ENCODE measurements at places on chromosomes 12 and 14.

DNA sequence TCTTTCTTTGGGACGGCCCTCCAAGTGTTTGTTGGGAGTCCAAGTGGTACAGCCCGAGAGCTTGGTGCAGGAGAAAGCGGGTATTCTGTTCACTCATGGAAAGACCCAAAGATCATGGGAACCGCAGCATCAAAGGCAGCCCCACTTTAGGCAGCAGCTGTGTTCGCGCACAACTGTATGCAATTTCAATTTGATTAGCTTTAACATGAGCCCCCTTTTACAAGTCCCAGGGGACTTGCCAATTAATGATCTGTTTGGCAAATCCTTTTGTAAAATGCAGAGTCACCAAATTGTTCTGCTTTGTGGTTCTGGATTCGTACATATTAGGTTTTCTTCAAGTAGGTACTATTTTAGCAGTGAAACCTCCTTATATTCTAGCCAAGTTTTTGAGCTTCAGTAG lies 217.7 kb downstream of the AACS start:
- no peak for DNase-seq

DNA sequence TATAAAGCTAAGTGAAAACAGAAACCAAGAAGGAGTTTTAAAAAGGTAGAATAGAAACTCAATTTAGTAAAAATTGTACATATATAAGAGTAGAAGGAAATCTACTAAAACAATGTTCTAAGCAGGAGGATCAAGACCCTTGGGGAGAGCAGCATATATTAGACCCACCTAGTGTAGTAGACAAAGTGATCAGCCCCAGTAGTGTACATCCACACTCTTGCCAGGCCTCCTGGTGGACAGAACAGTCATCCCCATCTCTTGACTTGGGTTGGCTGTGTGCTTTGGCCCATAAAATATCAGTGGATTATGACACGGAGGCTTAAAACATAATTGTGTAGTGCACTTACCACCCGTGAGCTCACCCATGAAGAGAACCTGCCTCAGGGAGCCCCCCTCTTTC lies 10.9 kb upstream of the OTUB2 start:
- DNase-seq, result no peak

GRCh38 chr14:104885973-104886689 lies 21.1 kb downstream of the CEP170B start:
- DNase-seq, result no peak

DNA sequence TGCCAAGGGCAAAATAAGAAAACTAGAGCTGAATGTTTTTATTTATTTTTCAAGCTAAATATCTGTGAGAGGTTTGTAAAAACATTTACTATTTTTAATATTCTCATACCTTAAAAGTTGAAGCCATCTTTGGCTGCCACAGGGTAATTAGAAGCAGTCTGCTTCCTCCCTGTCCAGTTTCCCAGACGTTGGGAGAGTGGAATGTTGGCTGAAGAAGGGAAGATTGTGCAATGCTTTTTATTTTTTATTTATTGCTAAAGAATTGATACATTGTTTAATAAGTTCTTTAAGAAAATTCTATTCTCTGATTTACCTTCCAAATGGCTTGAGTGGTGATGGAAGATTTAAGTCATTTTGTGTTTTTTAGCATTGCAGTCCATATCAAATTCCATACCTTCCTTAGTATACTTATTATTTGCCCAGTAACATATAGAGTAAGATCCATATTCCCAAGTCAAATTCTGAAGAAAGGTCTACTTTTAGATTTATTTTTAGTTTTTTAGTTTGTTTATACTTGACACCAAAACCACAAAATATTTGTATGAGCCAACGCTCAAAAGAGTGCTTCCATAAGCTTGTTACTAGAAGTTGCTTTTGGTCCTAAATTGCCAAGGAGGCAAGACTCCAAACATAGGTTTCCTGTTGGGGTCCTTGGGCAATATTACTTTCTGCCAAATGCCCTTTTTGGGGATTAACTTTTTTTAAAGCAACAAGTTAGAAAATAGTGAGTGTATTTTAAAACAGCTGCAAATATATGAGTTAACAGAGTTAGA lies 124.0 kb upstream of the CPM start:
- DNase-seq, result no peak

DNA sequence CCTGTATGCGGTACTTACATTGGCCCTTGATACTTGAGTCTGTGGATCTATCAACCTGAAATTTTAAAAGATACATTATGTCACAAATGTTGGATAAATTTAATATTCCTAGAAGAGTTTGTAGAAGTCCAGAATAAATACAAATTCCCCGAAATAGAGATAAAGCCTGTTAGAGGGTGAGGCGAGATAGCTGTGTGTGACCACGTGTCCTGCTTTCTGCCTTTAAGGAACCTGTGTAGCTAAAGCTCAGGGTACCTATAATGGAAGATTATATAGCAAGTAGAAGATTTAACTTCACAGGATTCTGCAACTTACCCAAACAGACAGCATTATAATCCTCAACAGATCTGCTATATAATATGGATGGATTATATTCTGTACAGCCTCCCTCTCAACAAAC lies 58.8 kb downstream of the APPL2 start:
- DNase-seq, result no peak

- DNase-seq, result no peak
These were observed 268.9 kb downstream of the SUDS3 start for GRCh38 chr12:118645219-118645618.

GRCh38 chr14:73254247-73255004 lies 17.1 kb downstream of the PAPLN start:
- DNase-seq, result no peak

DNA sequence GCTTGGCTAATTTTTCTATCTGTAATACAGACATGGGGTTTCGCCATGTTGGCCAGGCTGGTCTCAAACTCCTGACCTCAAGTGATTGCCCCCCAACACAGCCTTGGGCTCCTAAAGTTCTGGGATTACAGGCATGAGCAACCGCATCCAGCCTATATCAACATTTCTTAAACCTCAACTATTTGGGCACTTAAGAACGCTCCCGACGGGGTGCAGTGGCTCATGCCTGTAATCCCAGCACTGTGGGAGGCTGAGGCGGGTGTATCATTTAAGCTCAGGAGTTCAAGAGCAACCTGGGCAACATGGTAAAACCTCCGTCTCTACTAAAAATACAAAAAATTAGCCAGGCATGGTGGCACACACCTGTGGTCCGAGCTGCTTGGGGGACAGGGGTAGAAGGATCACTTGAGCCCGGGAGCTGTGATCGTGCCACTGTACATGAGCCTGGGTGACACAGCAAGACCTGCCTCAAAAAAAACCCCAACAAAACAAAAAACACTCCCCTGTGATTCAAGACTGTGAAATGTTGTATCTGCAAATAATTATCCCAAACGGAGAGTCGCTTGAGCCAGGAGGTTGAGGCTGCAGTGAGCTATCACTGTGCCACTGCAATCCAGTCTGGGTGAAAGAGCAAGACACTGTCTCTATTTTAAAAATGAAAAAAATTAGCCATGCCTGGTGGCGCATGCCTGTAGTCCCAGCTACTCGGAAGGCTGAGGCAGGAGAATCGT lies 21.5 kb downstream of the PPTC7 start:
- DNase-seq, result no peak

GRCh38 chr14:73888971-73889370 lies 2.3 kb downstream of the ZNF410 start:
- no peak for DNase-seq

- DNase-seq, result no peak
These were observed 1.4 kb downstream of the SNRPF start for GRCh38 chr12:95859947-95860850.

DNA sequence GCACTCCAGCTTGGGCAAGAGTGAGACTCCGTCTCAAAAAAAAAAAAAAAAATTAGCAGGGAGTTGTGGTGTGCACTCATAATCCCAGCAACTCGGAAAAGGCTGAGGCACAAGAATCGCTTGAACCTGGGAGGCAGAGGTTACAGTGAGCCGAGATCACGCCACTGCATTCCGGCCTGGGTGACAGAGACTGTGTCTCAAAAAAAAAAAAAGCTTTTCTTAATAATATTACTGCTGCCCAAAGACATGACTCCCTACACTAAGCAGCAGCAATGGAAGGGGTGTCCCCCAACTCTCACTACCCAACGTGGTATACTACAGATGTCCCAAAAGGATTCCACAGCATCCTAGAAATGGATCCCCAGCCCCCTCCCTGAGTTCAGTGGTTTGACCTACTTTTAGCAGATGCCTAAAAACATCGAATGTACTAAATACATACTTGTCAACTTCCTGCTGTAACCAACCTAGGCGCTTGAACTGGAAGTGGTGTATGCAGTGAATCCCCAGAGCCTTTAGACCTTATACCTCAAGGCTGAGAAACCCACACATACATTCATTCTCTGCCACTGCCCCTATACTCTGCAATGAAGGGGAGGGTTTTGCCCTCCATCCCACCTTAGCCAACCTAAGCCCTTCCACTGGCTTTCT lies 8.5 kb upstream of the FKBP11 start:
- no peak for DNase-seq

DNA sequence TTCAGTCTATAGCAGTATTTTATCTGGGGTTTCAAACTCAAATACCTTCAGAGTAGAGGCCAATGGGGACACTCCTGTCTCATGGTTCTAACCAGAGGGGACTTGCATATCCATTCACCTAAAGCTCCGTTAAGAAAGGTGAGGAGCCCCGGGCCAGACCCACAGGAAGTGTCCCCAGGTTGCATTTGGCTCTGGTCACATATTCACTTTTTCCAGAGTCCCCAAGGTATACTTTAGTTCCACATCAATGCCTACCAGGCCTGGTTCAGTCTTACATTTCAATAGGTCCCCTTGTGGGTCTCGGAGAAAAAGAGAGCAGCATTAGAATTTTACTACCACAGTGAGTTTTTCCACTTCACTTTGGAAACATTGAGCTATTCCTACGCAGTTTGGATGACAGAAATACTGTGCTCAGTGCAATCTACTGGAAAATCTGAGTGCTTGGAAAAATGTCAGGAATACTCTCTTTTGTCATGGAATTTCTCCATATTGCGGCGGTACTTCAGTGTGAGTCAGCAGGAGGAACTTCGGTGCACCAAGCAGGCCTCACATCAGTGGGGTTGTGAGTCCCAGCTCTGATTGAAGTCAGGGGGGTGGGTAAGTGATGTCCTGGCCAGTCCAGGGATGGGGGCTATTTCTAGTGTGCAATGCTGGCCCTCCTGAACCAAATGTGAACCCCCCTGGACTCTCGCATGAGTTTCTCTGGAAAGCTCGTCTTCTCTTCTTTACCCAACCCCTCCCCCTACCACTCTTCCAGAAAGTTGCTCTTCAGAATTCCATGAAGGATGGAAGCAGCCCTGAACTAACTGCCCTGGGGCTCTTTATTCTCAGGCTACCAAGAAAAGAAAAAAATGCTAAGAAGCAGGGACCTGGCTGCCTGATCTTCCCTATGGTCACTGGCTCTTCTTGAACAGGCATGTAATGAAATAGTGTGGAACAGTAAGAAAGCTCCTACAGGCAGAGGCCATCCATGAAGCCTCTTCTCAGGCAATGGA lies 184.7 kb downstream of the PRKCH start:
- no peak for DNase-seq

DNA sequence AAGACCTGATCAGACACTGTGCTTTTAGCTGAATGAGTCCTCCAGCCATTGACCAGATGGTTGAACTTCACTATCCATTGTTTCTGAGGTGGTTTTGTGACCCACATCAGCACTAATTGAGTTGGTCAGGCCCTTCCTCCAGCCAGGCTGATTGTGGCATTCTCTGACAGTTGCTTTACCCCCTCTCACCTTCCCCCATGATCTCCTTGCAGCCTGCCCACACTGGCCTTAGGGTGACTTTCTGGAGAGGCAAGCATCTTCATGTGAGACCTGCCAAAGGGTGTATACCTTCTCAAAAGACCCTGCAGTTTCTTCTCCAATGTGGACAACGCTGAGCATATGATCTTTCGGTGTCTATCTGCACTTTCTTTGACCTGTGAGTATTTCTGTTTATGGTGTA lies 83.9 kb downstream of the GPATCH2L start:
- no peak for DNase-seq

DNA sequence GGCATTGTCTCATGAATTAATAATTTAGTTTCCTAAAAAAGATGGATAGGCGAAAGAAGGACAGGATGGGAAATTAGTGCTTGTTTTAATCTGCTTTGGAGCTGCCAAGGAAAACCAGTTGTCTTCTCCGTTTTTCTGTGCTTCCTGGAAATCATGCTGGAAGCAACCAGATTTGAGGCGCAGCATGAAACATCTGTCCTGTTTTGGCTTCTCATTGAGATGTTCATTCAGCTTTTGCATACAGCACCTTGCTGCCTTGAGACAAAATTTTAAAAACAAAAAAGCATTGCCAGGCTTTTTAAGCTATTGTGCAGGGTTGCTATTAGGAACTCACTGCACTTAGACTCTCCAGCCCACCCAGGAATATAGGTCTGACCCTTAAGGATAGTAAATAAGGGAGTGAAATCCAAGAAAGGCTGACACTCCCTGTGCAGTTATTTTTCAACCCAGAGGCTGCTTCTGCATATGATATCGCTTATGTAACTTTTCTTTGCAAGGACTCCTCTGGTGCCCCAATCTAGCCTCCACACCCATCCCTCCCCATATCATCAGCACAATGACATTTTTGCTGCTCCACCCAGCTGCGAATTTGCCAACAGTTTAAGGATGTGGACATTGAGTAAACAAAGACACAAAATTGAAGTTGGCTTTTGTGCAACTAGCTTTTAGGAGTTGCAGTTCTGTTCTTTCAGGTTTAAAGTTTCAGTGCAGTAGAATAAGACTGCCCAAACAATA lies 46.9 kb upstream of the MDM1 start:
- no peak for DNase-seq

GRCh38 chr12:3717283-3717898 lies 35.5 kb downstream of the CRACR2A start:
- no peak for DNase-seq

GRCh38 chr12:7131502-7131866 lies 1.3 kb downstream of the CLSTN3 start:
- no peak for DNase-seq

GRCh38 chr12:643475-644302 lies 19.6 kb downstream of the NINJ2 start:
- DNase-seq, result no peak

- no peak for DNase-seq
These were observed 5.4 kb downstream of the CHURC1 start for GRCh38 chr14:64919618-64920017.

DNA sequence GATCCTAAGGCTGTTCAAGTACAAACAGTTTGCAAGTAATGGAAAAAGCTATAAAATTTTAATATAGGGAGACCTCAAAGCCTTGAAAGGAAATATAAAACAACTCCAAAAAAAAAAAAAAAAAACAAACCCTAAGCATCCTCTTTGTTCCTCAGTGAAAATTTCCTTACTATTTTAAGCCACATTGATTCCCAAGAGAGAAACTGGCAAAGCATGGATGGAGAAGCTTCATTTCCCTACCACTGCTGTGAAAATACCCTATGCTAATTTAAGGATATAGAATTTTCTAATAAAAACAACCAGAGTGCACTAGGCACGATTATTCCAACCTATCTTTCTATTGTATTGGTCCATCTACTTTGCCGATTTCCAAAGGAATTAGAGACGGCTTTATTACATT lies 283.1 kb downstream of the CACNA1C start:
- no peak for DNase-seq

GRCh38 chr12:28746734-28747325 lies 402.2 kb upstream of the FAR2 start:
- no peak for DNase-seq

GRCh38 chr12:52215587-52216031 lies 17.4 kb upstream of the KRT7 start:
- no peak for DNase-seq

GRCh38 chr14:102170061-102170460 lies 30.4 kb downstream of the WDR20 start:
- DNase-seq, result no peak

Data from stimulated activated CD4-positive, alpha-beta T cell treated with anti-CD3 and anti-CD28 coated beads, Interleukin-12 subunit alpha, Interleukin-12 subunit beta, amount 100 ng/mL, for 48 hours (primary cell).